ENCODE measurements at places on chromosomes 3 and 15.
A peak's percentile ranks its signal among the peaks of the same experiment; 100 is the strongest.

- DNase-seq = no peak
Measured at GRCh38 chr3:87901141-87901540, 157.7 kb downstream of the CGGBP1 start.

DNA sequence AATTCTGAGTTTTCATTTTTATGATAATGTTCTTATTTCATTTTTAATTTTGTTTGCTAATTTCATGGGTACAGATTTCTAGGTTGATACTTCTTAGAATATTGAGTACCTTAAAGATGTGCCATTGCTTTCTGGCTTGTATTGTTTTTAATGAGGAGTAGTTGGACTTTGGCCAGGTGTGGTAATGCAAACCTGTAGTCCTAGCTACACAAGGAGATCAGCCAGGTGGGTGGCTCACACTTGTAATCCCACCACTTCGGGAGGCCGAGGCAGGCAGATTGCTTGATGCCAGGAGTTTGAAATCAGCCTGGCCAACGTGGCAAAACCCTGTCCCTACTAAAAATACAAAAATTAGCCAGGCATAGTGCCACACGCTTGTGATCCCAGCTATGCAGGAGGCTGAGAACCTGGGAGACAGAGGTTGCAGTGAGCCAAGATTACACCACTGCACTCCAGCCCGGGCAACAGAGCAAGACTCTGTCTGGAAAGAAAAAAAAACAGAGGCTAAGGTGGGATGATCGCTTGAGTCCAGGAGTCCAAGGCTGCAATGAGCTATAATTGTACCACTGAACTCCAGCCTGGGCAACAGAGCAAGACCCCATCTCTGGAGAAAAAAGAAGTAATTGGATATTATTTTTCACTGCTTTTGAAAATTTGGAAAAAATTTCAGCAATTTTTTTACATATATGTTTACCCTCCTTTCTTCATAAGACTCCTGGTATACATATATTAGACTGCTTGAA lies 198.0 kb downstream of the ALCAM start:
- no peak for DNase-seq

GRCh38 chr3:260898-261297 lies 64.3 kb downstream of the CHL1 start:
- DNase-seq = no peak

DNA sequence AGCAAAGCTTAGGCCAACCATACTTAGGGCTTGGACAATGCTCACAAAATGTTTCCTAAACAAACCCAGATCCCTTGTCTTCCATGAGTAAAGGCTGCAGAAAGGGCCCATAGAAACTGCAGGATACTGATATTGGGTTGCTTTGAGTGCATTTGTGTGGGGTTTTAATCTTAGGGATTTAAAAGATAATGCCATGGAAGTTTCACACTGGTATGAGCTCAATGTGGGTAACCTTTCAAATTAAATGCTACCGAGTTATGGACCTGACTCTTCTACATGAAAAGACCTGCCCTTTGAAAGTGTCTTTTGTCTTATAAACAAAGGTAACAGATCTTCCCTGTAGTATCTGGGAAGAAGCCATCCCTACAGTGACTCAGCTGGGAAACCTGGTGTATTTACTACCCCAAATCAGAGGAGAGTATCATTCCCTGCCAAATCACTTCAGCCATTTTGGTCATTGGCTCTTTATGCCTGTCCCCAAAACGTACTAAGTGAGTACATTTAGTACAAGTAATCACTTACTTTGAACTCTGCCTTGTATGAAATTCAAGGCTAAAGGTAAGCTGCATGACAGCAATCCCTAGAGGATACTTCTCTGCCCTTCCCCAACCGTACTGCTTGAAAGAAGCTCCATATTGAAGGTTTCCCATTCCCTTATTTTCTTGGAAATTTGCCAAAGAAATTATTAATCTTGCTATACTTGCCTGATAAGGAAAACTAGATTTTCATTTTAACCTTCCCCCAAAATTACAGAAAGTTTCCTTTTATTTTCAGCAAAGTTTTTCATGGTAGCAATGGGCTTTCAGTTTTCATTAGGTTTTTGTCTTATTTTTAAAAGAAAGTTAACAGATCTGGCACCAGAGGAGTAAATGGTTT lies 7.2 kb downstream of the TM4SF1 start:
- DNase-seq = no peak

DNA sequence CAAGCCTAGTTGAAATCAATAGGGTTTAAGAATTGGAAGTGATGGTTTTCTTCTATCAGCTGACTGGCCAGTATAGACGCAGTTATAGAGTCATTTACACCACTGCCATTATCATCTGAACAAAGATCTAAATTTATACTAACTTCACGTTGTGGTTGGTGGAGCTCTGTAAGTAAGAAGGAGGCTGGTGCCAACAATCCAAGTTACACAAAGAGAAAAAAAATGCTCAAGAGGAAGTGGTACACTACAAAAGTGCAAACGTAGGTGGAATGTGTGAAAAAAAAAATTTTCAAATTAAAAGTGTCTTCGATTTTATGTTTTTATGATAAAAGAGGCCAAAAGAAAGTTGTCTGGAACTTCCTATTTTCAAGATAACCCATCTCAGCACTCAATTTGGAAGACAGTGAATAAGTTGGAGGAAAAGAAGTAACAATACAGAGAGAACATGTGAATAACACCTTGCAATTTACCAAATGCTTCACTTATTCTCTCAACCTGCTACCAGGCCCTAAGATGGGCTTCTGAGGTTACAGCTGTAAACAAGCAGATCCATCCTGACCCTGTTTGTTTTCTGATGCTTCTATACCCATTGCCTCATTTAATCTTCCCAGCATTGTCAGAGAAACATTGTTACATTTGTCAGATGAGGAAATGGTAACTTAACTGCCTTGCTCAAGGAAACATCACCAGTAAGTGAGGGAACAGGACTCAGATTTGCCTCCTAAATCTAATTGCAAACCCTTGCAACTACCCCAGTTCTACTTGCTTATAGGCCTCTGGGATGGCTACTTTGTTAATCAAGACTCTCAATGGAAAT lies 12.0 kb upstream of the TASOR start:
- no peak for DNase-seq

DNA sequence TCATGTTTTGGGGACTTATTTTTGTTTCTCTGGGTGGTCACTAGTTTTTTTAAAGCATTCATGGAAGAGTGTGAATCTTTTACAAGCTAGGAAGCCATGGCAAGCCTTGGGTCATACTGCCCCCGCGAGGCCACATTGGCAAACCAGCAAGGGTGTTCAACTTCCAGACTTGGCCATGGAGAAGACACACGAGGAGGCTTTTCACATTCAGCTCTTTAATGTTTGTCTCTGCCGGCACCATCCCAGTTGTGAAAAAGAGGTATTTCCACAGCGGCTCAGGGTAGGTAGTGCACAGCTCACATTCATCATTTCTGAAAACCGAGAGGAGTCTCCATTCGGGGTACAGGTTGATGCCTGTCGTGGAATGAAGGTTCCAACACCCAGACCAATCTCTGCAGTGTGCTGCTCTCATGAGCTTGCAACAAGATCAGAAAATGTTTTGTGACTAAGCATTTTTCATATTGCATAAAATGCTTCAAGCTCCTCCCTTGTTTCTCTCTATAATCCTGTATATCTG lies 7.7 kb downstream of the CCR5 start:
- DNase-seq = peak; percentile 28

DNA sequence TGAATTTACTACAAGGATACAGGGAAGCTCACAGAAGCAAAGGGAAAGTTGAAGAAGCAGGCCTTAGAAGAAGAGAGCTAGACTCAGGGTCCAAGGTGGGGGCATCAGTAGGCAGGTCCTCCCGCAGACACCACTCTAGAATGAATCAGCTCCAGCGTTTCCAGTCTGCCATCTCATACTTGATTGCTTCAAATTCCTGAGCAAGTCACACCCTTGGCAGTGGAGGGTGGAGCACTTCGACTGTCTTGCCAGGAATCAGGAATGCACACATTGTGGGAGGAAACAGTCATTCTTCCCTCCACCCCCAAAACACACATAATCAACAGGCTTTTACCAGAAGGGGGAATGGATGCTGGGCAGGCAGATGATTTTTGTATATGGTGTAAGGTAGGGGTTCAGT lies 78.5 kb downstream of the CHCHD6 start:
- DNase-seq = no peak

- peak; percentile 20 for DNase-seq
Measured at GRCh38 chr3:179558742-179559364, 3.9 kb upstream of the ACTL6A start.

GRCh38 chr3:53080612-53081205 lies 34.8 kb upstream of the SFMBT1 start:
- DNase-seq = no peak

GRCh38 chr3:191424881-191425280 lies 36.1 kb upstream of the PYDC2 start:
- DNase-seq = no peak

DNA sequence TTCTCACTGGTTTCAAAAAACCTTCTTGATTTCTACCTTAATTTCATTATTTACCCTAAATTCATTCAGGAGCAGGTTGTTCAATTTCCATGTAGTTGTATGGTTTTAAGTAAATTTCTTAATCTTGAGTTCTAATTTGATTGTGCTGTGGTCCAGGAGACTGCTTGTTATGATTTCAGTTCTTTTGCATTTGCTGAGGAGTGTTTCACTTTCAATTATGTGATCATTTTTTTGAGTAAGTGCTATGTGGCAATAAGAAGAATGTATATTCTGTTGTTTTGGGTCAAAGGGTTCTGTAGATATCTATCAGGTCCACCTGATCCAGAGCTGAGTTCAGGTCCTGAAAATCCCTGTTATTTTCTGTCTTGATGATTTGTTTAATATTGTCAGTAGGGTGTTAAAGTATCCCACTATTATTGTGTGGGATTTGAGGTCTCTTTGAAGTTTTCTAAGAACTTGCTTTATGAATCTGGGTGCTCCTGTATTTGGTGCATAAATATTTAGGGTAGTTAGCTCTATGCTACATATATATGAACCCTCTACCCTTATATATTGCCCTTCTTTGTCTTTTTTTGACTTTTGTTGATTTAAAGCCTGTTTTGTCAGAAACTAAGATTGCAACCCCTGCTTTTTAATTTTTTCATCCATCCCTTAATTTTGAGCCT lies 158.4 kb upstream of the TPRG1 start:
- DNase-seq = no peak

GRCh38 chr3:124316034-124316287 lies 324.0 kb upstream of the ROPN1 start:
- no peak for DNase-seq

DNA sequence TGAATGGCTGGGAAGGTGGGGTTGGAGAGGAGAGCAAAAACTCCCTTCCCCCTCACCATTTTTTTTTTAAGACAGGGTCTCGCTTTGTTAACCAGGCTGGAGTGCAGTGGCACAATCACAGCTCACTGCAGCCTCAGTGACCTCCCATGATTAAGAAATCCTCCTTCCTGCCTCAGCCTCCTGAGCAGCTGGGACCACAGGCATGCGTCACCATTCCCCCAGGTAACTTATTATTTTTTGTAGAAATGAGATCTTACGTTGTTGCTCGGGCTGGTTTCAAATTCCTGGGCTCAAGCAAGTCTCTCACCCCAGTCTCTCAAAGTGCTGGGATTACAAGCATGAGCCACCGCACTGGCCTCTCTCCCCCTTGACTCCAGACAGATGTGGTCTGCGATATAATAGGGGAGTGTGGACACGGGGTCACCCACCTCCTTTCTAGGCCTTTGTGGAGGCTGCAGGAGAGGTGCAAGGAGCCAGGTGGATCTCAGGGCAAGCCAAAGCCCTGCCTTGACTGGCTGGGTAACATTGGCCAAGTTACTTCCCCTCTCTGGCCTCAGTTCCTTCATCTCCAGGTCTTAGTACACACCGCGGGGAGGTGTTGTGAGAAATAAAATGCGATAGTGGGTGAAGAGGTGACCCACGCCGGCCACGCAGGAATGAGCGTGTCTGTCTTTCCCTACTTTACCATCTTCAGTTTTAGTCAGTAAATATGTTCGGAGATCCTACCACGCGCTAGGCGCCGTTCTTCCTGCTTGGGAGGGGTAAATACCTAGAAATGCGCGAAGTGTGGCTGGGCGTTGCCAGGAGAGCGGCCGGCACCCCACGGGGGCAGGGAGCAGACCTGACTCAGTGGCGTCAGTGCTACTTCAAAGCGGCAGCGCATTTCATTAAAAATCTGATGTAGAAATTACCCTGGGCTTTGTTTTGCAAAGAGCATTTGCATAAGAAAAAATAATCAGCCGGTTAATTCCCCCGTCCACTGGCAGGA lies 20.2 kb upstream of the CORO2B start:
- DNase-seq = no peak

DNA sequence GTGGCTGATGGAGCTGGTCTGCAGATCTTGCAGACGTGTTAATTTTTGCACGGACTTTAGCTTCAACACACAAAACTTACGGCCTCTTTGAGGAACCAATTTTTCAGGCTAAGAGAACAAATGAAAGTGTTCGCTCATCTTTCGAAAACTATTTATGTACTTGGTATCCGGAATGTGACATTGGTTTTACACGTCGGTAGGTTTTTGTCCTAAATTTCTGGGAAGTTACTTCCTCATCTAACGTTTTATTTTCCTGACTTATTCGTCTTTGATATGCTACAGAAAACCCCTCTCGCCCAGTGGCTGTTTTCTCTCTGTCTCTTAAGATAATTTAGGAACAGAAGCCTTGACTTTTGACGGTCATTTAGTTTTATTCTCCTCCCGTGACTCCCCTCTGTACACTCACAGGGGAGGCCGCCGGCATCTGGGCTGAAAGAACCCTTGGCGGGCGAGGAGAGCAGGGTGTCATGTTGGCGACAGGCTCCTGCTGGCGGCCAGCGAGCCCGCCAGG lies 834 bp upstream of the GREM1 start:
- no peak for DNase-seq

DNA sequence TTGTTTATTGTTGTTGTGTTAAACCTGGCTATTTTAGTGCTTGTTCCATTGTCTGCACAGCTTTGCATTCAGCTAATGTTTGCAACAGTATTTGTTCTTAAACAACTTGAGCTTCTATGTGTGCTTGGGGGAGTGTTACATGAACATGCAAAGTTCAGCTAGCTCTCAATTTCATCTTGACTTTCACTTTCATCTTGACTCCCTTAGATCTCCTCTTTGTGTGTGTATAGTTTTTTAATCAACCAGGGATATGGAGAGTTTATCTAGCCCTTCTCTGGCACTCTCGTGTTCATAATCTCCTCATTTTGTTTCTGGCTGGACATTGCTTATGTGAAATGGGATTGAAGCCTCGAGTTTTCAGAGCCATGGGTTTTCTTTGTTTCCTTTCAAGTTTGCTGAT lies 212.4 kb upstream of the ZBTB20 start:
- no peak for DNase-seq

GRCh38 chr3:173923204-173923603 lies 525.7 kb downstream of the NLGN1 start:
- DNase-seq = no peak
